Stimulated activated CD4-positive, alpha-beta T cell treated with anti-CD3 and anti-CD28 coated beads, Interleukin-1b, Interleukin-23, amount 100 ng/mL, for 48 hours (primary cell): ENCODE measurements at places on chromosomes 11 and 22.

GRCh38 chr11:19279451-19279850, 38.7 kb upstream of the E2F8 start:
- no peak for DNase-seq

GRCh38 chr22:39634530-39635405, 64.2 kb downstream of the CACNA1I start:
- peak; percentile 47 for DNase-seq

- DNase-seq: no peak
These were observed 40.6 kb upstream of the TUB start for GRCh38 chr11:8040261-8040920.

DNA sequence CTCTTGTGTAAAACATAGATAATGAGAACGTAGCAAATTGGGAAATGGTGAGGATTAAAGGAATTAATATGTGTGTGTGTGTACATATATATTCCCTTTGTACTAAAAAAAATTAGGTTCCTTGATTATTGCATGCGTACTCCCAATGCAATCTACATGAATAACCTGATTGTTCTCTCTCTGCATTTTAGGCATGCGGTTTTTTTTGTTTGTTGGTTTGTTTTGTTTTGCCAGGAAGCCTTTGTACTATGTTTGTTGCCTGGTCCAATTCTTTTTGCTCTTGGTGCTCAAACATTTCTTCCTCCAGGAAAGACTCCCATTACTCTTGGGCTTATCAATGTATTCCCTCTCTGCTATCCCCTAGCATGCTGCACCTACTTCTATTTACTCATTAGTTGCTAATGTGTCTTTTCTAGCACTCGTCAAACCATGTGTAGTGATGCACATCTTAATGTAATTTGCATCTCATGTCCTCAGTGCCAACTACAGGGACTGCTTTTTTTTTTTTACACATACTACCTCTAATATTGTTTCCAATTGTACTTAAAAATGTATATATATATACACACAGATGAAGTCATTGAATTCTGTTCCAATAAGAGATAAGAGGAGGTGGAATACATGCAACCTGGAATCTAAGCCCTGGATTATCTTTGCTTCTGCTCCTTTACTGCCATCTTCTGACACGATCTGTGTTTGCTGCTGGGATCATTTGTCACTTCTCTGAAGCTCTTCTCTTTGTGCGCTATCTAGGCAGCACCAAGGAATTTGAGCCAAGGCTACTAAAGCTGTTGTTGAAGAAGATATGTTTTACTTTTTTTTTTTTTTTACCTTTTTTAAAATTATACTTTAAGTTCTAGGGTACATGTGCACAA, 197.2 kb upstream of the ANO3 start:
- no peak for DNase-seq

GRCh38 chr11:23236826-23237555, 376.7 kb upstream of the CCDC179 start:
- DNase-seq: no peak

- DNase-seq: no peak
These were observed 13.2 kb downstream of the CARS1 start for GRCh38 chr11:3044004-3044403.

DNA sequence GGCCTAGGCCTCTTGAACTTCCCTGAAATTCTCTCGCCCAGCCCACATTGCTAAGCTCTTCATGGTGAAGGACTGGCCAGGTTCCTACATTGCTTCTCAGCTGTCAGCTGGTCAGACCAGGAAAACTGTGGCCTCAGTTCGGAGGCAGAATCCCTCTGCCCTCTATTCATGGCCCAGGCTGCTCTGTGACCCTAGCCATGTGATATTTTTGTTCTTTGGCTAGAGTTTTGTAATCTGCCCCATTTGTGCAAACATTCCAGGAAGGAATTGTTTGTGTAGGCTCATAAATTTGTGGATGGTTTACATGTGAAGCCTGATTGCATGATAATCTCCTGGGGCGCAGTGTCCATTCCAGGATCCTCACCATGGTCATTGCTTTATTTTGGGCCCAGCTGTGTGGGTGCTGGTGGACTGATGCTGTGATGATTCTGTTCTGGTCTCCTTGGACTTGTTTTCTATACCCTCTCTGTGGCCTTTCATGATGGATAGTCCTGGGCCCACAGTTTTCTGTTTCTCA, 149.1 kb upstream of the E2F8 start:
- DNase-seq: no peak

GRCh38 chr11:59755701-59756557, 753 bp downstream of the STX3 start:
- no peak for DNase-seq

- peak; percentile 75 for DNase-seq
These were observed 4.3 kb upstream of the DGCR6L start for GRCh38 chr22:20324139-20324516.

GRCh38 chr11:15805726-15806125, 550.6 kb downstream of the SOX6 start:
- DNase-seq: no peak

DNA sequence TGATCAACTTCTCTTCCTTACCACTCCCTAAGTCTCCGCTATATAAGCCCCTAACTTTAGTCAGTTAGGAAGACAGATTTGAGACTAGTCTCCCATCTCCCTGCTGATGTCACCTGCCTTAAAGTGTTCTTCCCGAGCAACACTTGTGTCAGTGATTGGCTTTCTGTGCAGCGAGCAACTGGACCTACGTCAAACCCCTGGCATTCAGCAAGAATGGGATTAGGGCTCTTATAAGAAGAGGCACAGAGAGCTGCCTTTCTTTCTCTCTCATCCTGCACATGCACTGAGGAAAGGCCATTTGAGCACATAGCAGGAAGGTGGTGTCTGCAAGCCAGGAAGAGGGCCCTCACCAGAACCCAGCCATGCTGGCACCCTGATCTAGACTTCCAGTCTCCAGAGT, 116.6 kb upstream of the THY1 start:
- DNase-seq: no peak

GRCh38 chr22:36540867-36541642, 12.1 kb upstream of the EIF3D start:
- no peak for DNase-seq

- peak; percentile 57 for DNase-seq
These were observed 96.2 kb upstream of the MTMR2 start for GRCh38 chr11:96019810-96020747.

DNA sequence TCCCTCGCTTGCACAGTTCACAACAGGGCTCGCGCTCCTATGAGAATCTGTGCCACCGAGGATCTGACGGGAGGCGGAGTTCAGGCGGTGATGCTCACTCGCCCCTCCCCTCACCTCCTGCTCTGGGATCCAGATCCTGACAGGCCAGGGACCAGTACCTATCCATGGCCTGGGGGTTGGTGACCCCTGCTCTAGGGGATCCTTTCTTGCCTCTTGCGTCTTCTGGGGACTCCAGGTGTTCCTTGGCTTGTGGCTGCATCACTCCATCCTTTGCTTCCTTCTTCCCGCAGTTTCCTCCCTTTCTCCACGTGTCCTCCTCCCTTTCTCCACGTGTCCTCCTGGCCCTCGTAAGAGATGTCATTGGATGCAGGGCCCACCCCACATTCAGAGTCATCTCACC, 30.6 kb upstream of the KRTAP5-7 start:
- DNase-seq: no peak

DNA sequence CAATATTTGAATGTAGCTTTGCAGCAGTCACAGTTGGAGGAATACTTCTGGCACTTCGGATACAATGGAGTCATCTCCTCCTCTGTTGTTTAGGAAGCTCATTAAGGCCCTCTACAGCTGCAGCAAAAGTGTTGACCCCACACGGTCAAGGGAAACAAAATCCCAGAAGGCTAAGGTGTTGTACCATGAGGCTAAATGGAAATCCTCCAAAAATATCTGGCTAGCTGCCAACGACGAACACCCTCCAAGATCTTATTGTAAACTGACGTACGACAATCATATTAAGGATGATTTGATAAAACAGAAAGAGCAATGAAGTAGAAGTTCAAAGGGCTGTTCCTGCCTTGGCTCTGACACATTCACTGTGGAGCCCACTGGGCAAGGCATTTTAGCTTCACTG, 4.0 kb downstream of the POGLUT3 start:
- DNase-seq: no peak

- DNase-seq: no peak
These were observed 1319.8 kb downstream of the TBC1D22A start for GRCh38 chr22:48082284-48082683.

DNA sequence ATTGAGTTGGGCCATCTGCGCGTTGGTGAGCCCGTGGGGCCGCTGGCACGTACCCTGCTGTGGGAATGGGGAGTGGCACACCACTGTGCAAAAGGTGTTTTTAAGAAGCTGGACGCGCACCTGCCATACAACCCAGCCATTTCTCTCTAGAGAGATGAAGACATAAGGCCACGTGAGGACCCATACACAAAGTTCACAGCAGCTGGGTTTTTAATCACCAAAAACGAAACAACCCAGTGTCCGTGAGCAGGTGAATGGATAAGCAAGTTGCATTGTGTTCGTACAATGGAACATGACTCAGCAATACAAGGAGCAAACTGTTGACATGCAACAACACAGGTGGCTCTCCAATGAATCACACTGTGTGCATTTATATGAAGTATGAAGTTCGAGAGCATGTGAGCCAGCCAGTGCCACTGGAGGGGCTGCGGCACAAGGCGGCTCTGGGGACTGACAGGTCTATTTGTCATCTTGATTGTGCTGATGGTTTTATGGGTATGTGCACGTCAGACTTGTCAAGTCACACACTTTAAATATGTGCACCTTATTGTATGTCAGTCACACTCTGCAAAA, 30.6 kb upstream of the PANX2 start:
- DNase-seq: no peak

- DNase-seq: no peak
These were observed 63.7 kb downstream of the ETS1 start for GRCh38 chr11:128523641-128524040.

DNA sequence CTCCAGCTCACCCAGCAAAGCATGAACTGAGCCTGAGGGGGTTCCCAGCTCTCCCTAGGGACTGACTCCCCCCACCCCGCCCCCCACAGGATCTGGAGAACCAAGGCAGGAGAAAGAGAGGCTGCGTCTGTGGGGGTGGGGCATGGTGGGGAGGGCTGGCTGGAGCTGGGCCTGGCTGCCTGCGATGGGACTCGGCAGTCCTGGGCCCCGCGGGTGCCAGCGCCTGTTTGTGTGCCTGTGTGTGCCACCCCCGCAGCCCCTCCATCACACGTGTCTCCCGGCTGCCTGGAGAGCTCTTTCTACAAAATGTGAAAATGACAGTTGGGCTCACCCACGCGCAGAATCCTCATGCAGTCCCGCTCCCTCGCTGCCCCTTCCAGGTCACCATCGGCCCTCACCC, 46.8 kb downstream of the CACNA1I start:
- peak; percentile 18 for DNase-seq

DNA sequence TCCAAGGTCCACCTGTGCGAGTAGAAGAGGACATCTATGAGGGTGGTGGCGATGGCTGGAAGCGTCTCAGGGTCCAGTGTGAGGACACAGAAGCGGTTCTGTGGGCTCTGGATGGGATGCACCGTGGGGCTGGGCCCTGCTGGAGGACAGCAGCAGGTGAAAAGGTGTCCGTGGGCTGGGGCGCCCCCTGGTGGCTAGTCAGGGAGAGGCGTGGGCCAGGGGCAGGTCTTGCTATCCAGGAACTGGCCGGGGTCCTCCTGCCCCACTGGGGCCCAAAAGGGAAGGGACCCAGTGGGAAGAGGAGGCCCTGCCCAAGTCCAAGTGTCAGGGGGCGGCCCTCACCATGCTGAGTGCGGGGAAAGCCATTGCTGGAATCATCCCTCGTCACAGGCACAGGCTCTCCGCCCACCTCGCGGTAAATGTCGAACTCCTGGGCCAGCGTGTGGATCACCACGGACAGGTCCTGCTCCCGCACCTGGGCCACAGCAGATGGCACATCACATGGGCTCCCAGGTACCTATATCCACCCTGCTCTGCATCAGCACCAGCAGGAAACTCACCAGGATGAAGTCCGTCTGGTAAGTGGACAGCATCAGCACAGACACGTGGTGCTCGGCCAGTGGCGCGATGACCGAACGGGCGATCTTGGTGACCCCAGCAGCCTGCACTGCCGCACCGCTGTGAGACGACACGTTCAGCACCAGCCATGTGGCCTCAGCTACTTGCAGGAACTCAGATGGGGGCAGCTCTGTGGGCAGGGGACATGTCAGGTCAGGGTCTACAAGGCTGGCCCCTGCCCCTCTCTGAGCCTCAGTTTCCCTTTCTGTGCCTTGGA, 2.3 kb downstream of the CASTOR1 start:
- peak; percentile 86 for DNase-seq

DNA sequence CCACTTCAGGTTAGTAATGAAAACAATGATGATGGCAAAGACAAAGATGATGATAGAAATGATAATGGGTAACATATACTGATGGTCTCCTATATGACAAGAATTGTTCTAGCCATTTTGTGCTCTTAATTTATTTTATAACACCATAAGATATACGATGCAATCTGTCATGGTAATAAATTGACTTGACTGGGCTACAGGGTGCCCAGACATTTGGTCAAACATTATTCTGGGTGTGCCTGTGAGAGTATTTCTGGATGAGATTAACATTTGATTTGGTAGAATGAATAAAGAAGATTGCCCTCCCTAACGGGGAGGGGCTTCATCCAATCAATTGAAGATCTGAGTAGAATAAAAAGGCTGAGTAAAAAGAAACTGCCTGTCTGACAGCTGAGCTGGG, 237.3 kb downstream of the LARGE1 start:
- DNase-seq: no peak

DNA sequence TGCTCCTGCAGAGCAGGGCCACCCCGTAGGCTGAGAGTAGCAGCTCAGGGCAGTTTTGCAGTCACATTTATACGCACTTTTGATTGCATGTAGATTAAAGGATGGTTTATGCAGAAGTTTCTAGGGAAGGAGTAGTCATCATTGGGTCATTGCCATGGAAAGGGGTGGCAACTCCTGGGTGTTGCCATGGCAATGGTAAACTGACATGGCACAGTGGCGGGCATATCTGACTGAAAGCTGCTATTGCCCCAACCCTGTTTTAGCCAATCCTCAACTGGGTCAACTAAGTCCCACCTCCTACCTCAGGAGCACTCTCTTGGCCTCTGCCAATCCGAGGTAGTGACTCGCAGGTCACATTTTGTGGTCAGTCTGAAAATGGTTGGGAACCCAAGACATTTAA, 2.4 kb upstream of the ARSA start:
- no peak for DNase-seq

DNA sequence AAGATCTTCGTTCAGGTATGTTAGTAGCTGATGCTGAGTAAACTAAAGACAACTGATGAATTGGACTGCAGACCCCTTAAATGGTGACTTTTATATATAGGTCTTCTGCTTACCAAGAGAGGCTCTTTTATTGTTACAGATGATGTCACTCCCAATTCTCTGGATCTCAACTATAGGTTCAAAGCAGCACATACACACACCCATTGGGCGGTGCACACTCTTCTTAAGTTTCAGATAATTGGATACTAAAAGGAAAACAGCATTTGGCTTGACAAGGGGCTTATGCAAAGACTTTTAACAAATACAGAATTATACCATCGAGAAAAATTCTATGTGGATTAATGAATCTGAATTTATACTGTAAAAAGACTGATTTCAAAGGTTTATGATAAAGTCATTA, at the start of gene PTH:
Gene PTH (minus strand): TSS at position 69 of the 400 bp plus-strand sequence. CDS start 3,142 bp downstream, outside the sequence.
- DNase-seq: no peak

DNA sequence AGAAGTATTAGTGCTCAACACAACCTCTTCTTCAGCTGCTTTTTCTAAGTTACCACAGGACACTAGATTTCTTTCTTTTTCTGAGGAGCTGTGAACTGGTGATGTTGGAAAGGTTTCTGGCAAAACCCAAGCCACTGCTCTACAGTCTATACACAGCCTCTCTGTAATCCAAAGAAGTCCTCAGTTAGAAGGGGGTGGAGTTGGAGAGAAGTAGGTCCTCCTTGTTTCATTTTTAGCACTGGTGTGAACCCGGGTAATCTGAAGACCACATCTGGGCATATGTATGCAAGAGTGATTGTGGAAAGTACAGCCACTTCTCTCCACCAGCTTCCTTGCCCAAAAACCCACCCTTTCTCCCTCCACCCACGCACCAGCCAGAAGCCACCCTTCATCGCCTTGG, 1168.1 kb downstream of the LRRC4C start:
- DNase-seq: no peak
